AML-193 (cell line): ENCODE measurements at places on chromosomes 2 and 18.

GRCh38 chr2:27705851-27706622 is 42.3 kb downstream of the SLC4A1AP start:
- DNase-seq, result no peak

- peak; percentile 69 for DNase-seq
Measured at GRCh38 chr18:47970664-47971531, 40.4 kb upstream of the SMAD2 start.

DNA sequence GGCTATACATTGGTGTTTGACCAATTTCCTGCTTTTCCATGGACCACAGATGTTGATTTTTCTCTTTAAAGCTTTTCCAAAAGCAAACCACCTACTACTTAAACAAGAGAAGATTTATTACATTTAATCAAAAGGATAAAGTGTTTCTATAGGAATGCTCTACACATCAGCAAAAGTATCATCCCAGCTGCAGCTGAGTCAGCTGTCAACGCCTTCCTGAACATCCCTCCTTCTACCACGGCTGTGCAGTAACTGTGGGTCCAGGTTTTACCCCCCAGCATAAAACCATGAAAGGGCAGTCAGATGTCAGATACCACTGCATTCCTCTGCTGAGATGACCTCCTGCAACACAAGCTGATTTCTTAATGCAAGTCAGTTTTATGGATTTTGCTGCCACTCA is 524.5 kb upstream of the MEX3C start:
- no peak for DNase-seq

DNA sequence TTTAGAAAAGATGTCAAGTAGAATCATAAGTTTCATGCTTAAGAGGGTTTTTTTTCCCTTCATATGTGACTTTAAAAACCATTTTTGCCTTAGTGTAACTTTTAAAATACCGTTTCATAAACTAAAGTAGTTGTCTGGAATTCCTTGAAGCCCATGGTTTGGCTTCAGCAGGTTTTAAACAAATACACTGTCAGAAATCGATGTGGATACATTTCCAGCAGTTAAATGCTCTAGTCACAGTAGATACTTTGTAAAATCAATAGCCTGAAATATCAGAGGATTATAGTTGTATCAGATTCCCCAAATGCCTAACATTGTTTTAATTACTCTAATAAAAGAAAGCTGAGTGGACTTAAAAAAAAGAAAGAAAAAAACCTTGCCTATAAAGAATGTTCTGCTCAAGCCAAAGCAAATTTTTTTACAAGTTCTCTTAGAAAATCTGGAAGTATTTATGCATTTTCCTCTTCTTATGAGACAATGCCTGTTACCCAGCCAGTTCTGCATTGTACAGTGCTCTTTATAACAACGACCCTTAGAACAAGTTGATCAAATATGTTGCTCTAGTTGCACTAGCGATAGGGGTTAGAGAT is 260.5 kb downstream of the LTBP1 start:
- DNase-seq, result no peak

GRCh38 chr2:86204458-86204857 is 5.2 kb downstream of the MRPL35 start:
- DNase-seq, result no peak

- DNase-seq, result no peak
Measured at GRCh38 chr2:96134421-96134820, 3.9 kb downstream of the ASTL start.

DNA sequence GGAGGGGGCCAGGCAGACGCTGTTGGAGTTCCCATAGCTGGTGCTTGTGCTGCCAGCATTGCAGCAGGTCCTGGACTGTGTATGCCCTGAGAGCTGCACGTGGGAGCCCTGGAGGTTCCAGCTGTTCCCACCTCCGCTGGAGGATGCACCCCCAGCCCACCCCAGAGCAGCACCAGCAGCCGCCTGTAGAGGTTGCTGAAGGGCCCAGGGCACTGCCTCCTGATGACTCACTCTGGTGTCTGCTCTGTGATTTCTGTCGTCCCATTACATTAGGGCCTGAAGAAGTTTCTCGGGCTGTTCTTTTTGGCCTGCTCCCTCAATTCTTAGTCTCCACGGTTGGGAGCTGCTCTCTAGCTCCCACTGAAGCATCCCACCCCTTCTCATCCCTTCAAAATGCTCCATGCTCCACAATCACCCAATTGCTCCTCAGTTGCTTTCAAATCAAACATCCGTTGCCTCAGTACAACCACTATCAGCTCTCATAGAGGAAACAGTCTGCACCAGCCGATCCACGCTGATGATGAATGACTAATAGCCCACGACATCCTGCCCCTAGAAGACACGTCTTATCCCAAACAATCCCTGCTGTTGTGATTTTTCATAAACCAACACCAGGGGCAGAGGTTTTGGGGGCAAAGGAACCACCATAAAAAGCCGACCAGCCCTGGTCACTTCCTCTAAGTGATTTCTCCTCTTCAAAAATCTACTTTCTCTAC is 65.2 kb upstream of the RNF152 start:
- no peak for DNase-seq
